Astrocyte of the cerebellum (primary cell): ENCODE measurements at places on chromosomes 5 and 9.

DNA sequence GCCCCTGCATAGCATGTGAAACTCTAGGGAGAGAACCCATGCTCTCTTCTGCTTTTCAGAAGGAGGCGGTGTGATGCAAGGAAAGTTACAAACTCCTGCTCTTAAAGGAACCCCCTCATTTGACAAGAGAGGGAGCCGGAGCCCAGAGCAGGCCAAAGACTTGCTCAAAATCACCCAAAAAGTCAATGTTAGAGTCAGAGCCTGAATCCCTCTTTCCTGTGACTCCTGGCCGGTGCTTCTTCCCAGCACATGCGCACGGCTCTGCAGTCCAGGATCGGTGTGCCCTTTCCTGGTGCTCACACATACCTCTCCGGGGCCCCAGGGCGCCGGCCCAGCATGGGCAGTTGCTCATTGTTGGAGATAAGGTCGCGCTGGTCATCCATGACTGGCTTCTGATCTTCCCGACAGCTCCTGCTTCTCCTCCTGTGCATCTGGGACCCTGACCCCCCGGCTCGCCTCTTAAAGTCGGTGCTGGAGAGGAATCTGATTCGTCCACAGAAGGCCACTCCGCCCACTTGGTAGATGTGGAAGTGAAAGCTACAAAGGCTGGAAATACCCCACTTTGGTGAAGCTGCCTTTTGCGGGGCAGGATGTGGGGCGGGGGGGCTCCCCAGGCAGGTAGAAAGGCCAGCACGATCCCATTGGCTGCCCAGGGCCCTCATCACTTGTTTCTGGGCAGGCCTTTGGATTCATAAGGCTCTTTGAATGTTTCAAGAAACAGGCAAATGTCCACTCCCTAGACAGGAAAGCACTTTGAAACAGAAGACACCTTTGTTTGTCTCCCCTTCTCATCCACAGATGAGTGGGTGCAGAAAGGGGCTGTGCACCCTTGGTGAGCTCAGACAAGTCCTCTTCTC is at the start of gene CD74:
Gene CD74, minus strand, starts transcription at position 592 of the 857 bp plus-strand sequence. Its CDS starts 161 bp downstream, at position 431.
- peak; percentile 20 for DNase-seq

GRCh38 chr5:82730913-82731312 is 346.3 kb downstream of the TMEM167A start:
- DNase-seq = no peak

GRCh38 chr5:95068289-95068910 is 216.5 kb downstream of the MCTP1 start:
- DNase-seq = no peak

DNA sequence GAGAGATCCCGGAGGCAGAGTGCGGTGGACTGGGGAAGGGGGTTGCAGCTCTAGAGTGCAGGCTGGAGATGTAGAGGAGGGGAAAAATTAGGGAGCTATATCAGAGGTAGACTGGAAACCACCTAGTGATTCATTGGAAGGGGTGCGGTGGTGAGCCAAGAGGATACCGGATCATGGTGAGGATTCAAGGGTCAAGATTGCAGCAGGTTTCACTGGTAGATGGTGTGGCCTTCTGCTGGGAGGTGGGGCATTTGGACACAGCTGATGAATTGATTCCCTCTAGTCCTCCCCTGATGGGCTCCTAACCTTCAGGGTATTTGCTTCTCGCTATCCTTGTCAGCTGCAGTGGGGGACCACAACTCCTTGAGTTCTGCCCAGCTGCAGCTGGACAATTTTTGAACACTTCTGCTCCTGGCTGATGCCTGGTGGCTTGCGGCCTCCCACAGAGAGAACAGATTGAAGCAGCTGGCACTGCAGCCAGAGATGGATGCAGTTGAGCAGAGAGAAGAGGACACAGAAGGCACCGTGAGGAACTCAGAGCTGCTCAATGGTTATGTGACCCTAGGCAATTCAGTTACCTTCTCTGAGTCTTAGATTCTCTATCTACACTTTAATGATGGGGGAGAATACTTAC is 134.4 kb upstream of the ABCA1 start:
- DNase-seq = no peak

DNA sequence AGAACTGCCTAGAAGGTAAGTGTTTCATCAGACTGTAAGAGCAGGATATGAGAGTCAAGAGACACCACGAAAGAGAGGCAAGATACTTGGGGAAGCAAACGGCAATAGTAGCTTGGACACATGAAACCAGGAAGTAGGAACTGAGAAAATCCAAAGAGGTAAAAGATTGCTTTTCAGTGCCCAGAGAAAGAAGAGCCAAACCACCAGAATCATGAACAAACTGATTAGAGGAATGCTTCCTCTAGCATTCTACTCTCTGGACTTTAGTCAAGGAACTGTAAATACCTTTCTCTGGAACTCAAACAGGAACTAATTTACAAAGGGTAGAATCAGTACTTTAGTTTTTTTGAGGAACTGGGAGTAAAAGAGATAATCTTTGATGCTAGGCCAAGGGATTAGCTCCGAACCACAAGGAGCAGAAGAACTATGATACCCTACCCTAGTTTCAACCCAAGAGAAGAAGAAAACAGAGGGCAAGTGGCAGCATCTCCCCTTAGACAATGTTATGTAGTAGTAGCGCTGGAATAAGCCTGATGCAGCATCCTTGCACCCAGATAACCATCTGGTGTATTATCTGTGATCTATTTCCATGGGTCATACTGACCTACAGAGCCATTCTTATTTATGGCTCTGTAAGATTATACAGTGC is 41.3 kb downstream of the EFCAB9 start:
- no peak for DNase-seq

DNA sequence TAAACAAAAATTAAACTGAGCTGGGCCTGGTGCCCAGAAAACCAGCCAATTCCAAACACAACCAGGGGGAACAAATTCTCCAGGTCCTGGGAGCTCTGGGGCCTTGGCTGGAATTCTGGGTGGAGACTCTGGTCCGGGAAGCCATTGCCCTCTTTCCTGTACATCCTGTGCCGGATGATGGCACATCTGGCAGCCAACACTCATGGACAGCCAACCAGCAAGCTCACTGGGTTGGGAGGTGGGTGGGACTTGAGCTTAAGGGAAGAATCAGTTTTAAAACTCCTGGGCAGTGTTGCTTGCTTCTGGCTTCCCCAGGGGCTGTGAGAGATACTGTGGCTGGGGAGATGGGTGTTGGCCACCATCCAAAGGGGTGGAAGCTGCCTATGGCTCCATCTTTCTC is 56.1 kb downstream of the PCDH1 start:
- no peak for DNase-seq

GRCh38 chr9:76181020-76181641 is 213.1 kb downstream of the RFK start:
- peak; percentile 85 for DNase-seq

GRCh38 chr9:79693750-79694149 is 122.0 kb downstream of the TLE4 start:
- no peak for DNase-seq

GRCh38 chr5:20649966-20650365 is 662.0 kb upstream of the CDH18 start:
- DNase-seq = no peak

DNA sequence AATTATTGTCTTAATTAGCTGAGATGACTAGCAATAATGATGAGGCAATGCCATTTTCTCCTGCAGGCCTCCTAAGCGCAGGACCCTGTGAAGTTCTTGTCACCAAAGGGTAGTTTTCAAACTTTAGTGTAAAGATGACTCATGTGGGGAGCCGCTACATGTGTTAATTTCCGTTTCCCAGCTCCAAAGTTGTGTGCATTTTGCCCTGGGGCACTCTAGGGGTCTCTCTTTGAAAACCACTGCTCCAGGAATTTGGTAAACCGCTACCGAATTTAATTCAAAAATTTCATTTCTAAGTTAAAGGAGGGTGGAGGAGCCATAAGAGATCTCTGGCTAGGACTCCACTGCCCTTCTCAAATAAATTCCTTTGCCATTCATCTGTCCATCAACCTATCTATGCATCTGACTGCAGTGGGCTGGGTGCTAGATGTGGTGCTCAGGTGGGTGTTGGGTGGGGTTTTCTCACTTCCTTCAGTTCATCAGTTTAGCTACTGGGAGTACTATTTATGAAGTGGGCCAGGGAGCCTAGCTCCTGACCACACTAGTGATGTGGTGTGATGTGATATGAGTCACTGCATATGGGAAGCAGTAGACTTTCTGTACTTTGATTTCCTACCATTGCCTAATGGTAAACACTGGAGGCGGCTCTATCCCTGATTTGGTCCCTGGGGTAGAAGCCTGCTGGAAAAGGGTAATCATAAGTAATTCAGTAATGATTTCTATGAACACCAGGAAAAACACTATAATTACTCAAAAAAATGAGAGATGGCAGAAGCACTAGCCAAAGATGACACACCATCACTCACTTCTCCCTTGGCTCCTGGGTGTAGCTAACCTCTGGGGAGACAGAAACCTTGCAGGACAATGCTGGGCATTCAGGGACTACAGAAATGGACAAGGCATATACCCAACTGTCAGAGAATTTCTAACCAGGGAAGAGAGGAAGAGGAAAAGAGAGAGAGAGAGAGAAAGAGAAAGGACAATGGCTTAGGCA is 4.0 kb upstream of the ZSWIM6 start:
- no peak for DNase-seq

DNA sequence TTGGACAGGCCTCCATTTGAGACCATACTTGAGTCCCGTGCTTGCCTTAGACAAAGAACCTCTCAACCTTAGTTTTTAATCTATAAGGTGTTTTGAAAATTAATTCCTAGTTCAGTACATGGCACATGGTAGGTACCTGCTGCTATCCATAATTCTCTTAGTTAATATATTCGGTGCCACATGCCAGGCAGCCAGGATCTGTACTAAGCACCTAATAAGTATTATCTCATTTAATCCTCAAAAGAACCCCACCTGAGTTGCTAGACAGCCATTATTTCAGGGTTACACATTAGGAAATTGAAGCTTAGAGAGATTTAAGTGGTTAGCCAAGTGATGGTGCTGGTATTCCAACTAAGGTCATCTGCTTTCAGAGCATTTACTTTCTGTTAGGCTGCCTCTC is 29.9 kb downstream of the NSD1 start:
- no peak for DNase-seq

DNA sequence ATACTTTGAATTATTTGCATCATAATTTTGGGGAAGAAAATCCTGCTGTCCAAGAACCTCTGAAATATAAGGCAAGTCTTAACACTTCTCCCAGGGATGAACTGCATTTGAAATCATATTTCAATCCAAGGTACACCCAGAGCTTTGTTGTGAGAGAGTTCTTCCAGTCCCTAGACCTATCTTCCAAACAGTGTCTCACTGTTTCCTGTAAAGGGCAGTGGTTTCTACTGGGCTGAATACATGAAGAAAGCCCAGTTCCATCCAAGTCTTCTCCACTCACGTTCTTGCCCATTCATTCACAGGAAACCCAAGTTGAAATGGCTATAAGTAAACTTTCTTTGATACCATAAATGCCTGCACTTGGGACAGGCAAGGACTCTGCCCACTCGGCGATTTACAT is 108.3 kb upstream of the LHFPL2 start:
- DNase-seq = no peak

DNA sequence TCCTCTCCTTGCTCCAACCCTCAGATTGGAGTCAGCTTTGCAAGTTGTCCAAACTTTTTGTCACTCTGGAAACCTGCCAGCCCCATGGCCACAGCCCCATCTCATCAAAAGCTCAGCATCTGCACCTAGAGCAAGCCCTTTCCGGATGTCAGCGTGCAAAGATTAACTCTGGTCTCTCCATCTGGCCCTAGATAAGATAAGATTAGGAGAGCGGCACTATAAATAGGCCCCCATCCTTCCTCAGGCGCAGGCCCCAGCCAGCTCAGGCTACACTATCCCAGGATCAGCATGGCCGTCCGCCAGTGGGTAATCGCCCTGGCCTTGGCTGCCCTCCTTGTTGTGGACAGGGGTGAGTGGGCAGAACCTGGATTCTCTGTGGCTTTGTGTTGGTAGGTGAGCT is at the start of gene SPINK4:
Gene SPINK4, plus strand, starts transcription at position 247 of the 400 bp plus-strand sequence. Its CDS starts 42 bp downstream, at position 289.
- no peak for DNase-seq

DNA sequence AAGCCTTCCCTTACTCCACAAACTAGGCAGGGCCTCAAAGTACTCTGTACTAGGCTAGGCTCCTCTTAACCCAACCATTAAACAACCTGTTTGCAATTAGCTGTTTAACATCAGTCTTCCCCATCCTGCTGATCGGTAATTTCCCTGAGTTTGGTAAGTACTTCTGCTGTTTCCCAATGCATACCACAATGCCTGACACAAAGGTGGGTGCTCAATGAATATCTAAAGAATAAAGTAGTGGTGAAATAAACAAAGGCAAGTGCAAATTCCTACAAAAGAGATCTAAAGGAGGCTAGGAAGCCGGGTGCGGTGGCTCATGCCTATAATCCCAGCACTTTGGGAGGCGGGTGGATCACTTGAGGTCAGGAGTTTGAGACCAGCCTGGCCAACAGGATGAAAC is 25.0 kb downstream of the FBXW2 start:
- DNase-seq = no peak

- no peak for DNase-seq
Observed at GRCh38 chr5:73633060-73633459, 7.1 kb downstream of the ARHGEF28 start.

DNA sequence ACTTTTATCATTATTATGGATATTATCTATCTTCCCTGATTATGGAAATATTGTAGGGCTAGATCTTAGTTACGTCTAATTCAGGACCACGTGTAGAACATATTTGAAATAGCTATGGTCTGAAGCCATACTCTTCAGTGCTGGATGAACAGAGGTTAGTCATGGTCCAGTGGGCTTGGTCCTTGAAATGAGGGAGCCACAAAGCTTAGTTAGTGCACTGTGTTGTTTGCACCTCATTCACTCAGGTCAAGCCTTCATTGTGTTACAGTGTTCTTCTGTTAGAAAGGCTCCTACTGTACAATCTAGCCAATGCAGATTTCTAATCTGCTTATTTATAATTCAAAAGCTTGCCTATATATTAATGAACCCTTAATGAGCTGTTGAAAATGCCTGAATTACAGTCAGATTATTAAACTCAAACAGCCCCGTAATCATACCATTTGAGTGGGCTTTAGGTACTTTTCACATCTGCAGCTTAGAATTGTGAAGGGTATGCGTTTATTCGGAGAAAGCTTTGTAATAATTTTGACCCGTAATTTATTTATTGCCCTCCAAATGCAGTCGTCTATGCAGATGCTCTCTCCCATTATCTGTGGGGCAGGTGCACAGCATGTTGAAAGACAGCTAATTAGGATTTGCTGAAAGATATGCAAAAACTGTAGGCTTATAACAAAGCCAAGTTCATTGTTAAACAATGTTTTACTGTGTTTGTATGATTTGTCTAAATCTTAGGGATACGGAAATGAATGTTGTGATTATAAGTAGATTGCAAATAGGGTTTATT is 164.9 kb downstream of the PBX3 start:
- no peak for DNase-seq

GRCh38 chr5:172594431-172594830 is 46.6 kb upstream of the NEURL1B start:
- DNase-seq = no peak
